ENCODE measurements at places on chromosomes 6 and 20.

DNA sequence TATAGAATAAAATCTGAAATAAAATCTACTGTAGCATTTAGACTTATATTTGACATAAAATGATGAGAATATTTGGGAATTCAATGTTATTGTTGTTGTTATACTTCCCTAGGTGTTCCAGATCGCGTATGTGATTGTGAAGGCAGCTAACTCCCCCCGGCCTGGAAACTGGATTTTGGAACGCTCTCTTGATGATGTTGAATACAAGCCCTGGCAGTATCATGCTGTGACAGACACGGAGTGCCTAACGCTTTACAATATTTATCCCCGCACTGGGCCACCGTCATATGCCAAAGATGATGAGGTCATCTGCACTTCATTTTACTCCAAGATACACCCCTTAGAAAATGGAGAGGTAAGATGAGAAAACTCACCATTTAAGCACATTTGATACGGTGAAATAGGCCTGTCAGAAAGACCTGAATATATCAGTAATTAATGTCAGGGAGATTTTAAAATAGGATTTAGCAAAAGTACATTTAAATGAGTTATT lies 215.2 kb downstream of the LAMA2 start:
- DNase-seq = no peak

DNA sequence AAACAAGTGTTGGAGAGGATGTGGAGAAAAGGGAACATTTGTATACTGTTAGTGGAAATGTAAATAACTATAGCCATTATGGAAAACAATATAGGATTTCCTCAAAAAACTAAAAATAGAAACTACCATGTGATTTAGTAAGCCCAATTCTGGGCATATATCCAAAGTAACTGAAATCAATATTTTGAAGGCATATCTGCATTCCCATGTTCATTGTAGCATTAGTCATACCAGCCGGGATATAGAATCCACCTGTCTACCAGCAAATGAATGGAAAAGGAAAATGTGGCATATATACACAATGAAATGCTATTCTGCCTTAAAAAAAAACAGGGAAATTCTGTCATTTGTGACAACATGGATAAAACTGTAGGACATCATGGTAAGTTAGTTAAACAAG lies 15.3 kb upstream of the C6orf58 start:
- no peak for DNase-seq

DNA sequence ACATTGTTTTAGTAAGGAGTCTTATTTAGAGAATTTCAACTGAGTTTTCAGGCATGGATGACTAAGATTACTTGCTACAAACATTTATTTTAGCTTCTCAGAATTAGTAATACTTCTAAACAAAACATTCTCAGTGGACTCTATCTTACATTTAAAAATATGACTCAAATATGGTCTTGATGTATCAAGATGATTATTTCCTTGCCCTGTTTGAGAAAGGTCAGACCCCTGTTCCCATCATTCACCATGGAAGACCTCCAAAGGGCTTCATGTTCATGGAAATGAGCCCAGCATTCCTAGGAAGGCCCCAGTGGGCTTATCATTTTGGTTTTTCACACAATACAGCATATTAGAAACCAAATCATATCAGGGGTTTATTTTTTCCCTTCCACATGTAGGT lies 24.6 kb upstream of the TRPC4AP start:
- DNase-seq = no peak

DNA sequence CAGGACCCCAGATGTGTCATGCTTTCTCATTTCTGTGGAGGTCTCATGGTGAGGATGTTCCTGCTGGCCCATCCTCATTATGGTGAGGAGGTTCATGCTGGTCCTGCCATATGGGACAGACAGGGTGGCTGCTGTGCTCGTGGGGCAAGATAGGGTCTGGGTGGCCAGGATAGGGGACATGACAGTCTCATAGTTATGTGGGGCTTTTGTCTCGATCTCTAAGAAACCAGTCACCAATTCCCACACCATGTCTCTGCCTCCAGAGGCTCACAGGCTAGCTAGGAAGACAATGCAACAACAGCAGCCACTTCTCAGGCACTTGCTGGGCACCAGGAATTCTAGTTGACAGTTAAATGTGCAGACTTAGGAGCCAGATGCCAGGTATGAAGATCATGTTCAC lies 4.2 kb upstream of the MAPK13 start:
- DNase-seq = no peak

DNA sequence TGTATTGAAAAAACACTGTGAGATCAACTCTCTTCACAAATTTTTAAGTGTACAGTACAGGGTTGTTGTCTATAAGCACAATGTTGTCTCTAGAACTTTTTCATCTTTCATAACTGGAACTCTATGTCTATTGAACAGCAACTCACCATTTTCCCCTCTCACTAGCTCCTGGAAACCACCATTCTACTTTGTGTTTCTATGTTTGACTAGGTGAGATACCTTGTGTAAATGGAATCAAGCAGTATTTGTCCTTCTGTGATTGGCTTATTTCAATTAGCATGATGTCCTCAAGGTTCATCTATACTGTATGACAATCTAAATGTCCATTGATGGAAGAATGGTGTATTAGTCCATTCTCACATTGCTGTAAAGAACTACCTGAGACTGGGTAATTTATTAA lies 210.1 kb upstream of the FUT9 start:
- no peak for DNase-seq

DNA sequence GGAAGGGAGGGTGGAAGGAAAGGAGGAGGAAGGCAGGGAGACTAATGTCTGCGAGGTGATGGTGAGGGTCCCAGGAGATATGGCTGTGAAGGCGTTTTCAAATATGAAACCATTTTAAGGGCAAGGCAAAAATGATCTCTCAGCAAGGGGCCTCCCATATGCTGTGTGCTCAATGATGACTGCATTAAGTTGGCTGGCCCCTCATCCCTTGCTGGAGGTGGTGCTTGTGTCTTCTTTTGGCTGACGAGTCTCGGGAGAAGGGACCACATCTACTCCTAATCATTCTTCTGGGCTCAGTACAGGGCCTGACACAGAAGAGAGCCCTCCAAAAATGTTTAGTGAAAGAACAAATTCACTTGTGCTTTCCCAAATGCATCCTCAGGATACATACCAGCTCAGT lies 23.0 kb upstream of the MRPS18A start:
- DNase-seq = no peak

- DNase-seq = no peak
Measured at GRCh38 chr6:34011264-34011663, 134.6 kb downstream of the GRM4 start.

GRCh38 chr20:58014628-58015315 lies 213.7 kb downstream of the ANKRD60 start:
- no peak for DNase-seq

DNA sequence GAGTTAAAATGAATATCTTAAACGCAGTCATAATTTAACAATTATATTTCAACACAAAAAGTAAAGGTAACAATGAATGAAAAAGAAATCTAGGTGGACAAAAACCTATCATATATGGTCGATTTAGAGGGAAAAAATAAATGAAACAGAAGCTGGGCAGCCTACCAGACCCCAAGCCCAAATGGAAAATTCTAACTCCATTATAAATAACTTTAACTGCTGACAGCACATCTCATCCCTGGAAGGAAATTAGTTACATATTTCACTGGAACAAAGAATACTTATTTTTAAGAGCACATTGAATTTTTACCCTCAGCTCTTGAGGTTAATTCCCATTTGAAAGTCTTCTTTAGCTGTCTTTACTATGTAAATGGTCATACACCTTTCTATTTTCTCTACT lies 39.1 kb downstream of the COL12A1 start:
- DNase-seq = no peak

GRCh38 chr6:135274561-135275293 lies 93.6 kb downstream of the MYB start:
- DNase-seq = no peak

DNA sequence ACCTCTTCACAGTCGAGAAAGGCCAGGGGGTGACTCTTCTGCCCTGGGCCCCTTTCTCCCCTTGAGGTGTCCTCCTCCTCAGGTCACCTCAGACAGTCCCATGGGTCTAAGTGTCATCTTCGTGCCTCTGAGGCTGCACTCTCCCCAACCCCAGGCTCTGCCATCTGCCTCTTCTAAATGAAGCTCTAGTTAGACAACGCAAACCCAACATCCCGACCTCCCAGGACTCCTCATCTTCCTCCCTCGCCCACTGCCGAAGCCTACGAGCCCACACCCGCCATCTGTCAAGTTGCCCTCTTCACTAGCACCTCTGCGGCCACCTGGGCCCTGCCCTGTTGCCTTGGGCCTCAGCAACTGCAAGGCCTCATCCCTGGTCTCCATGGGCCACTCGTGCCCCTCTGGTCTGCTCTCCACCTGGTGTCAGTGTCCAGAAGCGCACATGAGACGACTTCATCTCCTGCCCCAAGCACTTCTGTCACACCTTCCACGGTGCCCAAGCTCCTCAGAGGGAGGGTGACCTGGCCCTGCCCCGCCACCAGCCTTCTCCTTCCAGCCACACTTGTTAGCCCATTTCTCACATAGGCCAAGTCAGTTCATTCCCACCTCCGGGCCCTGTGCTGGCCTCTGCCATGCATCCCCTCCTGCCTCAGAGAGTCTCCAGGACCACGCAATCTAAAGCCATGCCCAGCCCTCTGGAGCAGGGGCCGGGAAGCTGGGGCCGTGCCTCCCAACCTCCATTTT lies 53.8 kb downstream of the RRBP1 start:
- no peak for DNase-seq

DNA sequence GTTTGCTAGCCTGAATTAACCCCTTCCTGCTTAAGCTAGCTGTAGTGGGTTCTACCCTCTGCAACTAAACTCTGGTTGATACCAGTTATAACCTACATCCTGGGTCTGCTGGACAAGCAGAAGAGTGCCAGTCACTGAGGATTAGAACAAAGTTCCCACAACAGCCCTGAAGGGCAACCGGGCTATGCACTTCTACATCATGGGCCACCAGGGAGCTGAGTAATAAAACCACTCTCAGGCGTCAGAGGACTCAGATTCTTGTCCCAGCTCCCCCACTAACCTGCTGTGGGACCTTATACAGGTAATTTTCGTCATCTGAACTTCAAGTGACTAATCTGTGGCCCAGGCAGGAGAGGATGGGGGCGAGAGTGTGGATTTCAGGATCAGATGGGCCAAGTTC lies 56.8 kb downstream of the EYA2 start:
- no peak for DNase-seq

DNA sequence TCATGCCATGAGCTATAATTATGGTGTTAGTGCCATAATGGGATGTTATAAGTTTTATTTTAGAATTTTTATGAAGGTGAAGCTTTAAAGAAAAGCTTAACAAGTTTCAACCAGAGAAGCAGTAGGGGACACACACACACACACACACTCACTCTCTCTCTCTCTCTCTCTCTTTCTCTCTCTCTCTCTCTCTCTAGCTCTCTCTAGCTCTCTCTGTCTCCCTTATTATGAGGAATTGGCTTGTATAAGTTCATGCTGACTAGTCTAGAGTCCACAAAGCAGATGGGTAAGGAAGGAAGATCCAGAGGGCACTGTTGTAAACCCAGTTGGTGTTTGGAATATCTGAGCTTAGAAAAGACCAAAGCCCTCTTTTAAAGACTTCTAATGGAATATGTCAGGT lies 102.4 kb downstream of the QKI start:
- no peak for DNase-seq
